ENCODE measurements at places on chromosomes 16 and 17.

DNA sequence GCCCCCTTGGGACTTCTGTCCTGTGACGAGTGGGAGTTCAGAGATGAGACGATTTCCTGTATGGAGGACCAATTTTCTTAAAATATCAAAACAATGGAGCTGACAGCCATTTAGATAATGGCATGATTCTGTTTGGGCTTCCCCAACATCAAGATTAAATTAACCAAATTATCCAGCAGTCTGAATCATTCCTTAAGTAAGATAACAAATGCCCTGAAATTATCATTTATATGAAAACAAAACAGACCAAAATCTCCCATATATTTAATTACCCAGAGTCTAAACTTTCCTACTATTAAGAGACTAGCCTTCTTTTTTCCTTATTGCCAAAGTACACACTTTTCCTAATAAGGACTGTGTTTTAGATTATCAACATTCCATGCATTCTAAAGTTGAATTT is 550.1 kb upstream of the PSMD7 start:
- DNase-seq: no peak

DNA sequence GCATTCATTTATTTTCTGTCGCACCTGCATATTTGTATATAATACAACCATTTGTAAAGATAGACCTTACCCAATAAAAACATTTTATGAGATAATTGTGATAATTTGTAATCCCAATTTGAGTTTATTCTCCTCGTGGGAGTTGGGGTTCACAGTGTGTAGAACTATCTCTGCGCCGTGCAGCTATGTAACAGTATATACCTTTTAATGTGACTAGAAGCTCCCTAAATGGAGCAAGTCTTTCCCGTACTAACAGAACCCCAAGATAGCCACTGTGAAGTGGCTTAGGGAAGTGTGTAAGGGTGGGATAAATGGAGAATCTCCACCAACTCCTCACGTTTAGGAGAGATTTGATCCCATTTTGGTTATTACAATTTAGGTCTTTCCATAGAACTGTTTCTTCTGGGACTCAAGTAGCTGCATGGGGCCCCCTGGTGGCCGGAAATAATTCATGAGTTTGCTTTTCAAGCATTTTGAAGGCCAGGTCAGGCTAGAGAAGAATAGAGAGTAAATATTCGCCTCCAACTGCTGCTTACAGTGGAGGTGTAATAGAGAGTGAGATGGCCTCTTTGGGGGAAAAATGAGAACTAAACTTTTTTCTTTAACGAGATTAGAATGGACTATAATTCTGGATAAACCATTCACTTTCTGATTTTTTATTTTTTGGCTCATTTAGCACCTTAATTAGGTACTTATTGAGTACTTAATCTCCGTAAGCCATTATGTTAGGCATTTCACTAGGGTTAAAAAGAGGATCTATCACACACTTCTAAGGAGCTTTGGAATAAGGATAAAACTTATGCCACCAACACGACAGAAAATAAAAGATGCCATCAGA is 4.5 kb downstream of the TMEM100 start:
- DNase-seq: peak; percentile 73

- peak; percentile 90 for DNase-seq
Measured at GRCh38 chr17:82751571-82752370, at the start of gene TBCD. Gene TBCD, plus strand, starts transcription at chr17:82752065. Its CDS starts 129 bp downstream, at chr17:82752194.

- peak; percentile 57 for DNase-seq
Measured at GRCh38 chr17:29593591-29594518, 923 bp downstream of the ANKRD13B start.

GRCh38 chr17:75830164-75831031 is 13.8 kb downstream of the UNC13D start:
- DNase-seq: no peak
